ENCODE measurements at places on chromosomes 16 and 17.
A peak's percentile ranks its signal among the peaks of the same experiment; 100 is the strongest.

DNA sequence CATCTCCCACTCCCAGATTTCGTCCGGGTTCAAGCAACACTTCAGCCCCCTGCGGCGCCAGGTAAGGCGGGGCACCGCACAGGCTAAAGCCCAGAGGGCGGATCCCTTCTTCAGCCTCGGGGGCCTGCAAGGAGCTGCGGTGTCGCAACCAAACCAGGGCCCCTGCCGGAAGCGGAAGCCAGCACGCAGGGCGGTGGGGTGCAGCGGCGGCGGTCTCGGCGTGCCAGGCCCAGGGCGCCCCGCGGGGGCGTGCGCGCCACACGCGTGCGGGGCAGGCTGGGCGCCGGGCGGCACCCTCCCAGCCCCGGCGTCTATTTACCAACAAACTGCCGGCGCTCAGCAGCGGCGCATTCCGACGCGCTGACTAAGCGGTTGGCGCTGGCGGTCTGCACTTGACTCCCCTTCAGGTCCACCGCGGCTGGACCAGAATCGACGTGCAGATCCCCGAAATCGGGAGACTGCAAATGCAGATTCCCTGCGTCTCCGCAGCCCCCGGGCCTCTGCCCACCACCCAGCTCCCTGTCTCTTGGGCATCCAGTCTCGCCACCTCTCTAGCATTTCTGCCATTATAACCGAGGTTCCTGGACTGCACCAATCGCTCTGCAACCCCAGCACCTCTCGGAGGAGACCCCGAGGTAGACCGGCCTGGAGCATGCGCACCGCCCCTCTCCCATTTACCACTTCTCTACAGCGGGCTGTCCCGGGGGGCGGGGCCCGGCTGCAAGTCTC, 421 bp upstream of the DLX4 start:
- peaks cover 41% of the 10 kb centered on the region for H3K27me3 ChIP-seq
- no peak overlapping the region for H3K27ac ChIP-seq
- no peaks in the 10 kb centered on the region for H3K36me3 ChIP-seq
- DNase-seq = peak; percentile 71
- H3K4me3 ChIP-seq = peak overlapping the region; percentile 64

- no peaks in the 10 kb centered on the region for H3K4me1 ChIP-seq
- no peak overlapping the region for H3K4me3 ChIP-seq
- no peak for DNase-seq
- no peak overlapping the region for H3K27ac ChIP-seq
- H3K27me3 ChIP-seq = no peaks in the 10 kb centered on the region
These were observed 34.2 kb downstream of the CFAP20 start for GRCh38 chr16:58094791-58095574.

DNA sequence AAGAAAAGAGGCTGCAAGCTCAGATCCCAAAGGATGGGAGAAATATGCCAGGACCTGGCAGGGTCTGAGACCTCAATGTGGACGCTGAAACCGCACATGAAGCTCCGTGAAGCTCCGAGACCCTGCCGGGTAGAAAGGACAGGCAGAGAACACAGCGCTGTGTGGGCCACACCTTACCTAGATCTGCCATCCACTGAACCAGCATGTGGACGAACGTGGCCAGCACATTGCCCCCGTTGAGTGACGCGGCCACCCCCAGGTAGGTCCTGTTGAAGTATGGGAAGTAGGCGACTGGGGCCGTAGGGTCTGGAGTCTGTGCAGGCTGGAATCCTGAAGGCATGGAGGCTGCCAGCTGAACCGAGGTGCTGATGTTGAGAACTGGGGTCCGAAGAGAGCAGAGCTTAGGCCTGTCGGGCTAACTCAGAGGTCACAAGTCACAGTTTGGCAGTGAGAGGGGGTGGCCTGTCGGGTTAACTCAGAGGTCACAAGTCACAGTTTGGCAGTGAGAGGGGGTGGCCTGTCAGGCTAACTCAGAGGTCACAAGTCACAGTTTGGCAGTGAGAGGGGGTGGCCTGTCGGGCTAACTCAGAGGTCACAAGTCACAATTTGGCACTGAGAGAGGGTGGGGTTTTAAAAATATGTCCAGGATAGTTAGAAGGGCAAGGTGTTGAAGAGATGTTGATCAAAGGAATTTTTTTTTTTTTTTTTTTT, 6.1 kb upstream of the TRPV1 start:
- H3K4me3 ChIP-seq = no peak overlapping the region
- H3K4me1 ChIP-seq = no peaks in the 10 kb centered on the region
- H3K27ac ChIP-seq = no peak overlapping the region
- no peaks in the 10 kb centered on the region for H3K27me3 ChIP-seq

GRCh38 chr17:48150597-48151001, 43.0 kb downstream of the SNX11 start:
- H3K36me3 ChIP-seq = peaks cover 83% of the 10 kb centered on the region
- DNase-seq = no peak
- no peaks in the 10 kb centered on the region for H3K4me1 ChIP-seq
- H3K4me3 ChIP-seq = no peak overlapping the region

DNA sequence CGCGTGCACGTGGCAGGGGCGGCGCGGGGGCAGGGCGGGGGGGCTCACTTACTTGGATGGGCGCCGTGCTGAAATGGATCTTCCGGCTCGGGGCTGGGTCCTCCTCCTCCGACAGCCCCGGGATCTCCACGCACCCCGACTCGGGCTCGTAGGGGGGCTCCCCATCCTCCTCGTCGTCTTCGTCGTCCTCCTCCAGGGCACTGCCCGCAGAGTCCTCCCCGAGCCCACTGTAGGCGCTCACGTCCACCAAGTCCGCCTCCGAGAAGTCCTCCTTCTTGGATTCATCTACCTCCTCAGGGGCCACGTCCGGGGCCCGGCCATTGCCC, 1.4 kb downstream of the PPP1R9B start:
- H3K36me3 ChIP-seq = peaks cover 10% of the 10 kb centered on the region
- peak overlapping the region; percentile 44 for H3K4me3 ChIP-seq
- peaks cover 60% of the 10 kb centered on the region for H3K4me1 ChIP-seq
- H3K27me3 ChIP-seq = no peaks in the 10 kb centered on the region
- DNase-seq = peak; percentile 38
- peak overlapping the region; percentile 70 for H3K27ac ChIP-seq

DNA sequence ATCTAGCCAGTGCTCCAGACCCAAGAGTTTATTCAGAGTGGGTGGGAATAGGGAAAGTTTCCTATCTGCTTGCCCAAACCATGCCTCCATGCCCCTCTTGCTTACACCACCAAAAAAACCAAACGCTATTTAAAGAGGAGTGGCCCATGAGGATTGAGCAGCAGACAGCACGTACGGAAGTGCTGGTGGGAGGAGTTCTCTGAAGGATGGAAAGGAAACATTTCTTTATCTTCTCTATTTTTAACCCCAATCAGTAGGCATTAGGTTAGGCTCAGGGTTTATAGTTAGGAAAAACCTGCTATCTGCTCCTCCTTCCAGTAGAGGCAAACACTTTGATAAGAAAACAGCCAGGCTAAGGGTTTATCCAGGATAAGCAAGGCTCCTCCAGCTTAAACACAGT, 235.3 kb downstream of the ZFHX3 start:
- no peaks in the 10 kb centered on the region for H3K27me3 ChIP-seq
- H3K27ac ChIP-seq = no peak overlapping the region
- H3K4me3 ChIP-seq = no peak overlapping the region
- no peaks in the 10 kb centered on the region for H3K36me3 ChIP-seq

- no peak for DNase-seq
- no peaks in the 10 kb centered on the region for H3K27me3 ChIP-seq
- H3K27ac ChIP-seq = no peak overlapping the region
- no peak overlapping the region for H3K4me3 ChIP-seq
These were observed 18.3 kb downstream of the CIITA start for GRCh38 chr16:10895053-10895946.

- peaks cover 5% of the 10 kb centered on the region for H3K4me1 ChIP-seq
- H3K27me3 ChIP-seq = no peaks in the 10 kb centered on the region
- DNase-seq = no peak
- H3K36me3 ChIP-seq = no peaks in the 10 kb centered on the region
- H3K27ac ChIP-seq = no peak overlapping the region
- H3K4me3 ChIP-seq = no peak overlapping the region
These were observed 343.0 kb downstream of the SNX29 start for GRCh38 chr16:12319428-12320035.

GRCh38 chr17:57622683-57623433, 122.2 kb downstream of the CCDC182 start:
- no peak for DNase-seq
- no peaks in the 10 kb centered on the region for H3K4me1 ChIP-seq
- no peak overlapping the region for H3K4me3 ChIP-seq
- H3K27ac ChIP-seq = no peak overlapping the region

Data from CD4-positive, CD25-positive, alpha-beta regulatory T cell (primary cell).